NCI-H1930 (cell line): ENCODE measurements at places on chromosomes 3 and 15.
A peak's percentile ranks its signal among the peaks of the same experiment; 100 is the strongest.

DNA sequence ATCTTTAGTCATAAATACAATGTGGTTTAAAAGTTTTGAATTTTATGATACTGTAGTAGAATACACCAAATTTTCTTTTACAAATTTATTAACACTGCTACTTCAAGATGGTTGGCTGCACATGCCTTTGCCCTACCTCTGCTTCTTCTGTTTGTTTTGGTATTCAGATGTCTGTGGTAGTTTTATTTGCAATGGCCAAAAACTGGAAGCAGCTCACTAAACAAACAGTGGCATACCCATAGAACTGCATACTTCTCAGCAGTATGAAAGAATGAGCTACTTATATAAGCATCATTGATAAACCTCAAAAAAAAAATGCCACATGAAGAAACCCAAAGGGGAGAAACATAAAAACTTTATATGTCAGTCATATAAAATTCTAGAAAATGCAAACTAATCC is 19.5 kb downstream of the ARIH2 start:
- no peak for DNase-seq

DNA sequence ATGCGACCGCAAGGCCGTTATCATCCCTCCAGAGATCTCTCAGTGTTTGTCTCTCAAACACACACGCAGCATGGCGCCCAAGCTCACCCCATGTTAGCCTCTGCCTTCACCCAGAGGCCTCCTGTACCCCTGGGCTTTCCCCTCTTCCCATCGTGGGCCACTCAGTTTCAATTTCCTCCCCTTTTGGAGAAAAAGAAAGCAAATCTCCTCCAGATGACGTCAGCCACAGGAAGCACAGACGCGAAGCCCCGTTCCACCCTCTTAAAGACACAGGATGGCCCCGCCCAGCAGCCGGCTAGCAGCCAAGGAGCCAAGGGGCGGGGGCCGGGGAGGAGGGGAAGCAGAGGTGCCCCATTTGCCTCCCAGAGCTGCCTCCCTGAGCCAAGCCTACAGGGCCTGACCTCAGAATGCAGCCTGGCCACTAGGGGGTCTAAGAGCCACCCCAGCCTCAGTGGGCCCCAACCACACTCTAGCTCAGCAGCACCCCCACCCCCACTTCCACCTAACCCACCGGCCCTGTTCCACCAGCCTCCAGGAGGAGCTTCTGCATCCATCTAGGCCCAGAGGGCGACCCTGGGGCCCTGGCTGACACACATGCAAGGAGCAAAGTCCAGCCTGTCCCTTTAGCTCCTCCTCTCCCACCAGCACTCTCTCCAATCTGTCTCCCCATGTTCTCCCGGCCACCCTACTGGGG is 26.5 kb downstream of the ATRIP start:
- peak; percentile 16 for DNase-seq

DNA sequence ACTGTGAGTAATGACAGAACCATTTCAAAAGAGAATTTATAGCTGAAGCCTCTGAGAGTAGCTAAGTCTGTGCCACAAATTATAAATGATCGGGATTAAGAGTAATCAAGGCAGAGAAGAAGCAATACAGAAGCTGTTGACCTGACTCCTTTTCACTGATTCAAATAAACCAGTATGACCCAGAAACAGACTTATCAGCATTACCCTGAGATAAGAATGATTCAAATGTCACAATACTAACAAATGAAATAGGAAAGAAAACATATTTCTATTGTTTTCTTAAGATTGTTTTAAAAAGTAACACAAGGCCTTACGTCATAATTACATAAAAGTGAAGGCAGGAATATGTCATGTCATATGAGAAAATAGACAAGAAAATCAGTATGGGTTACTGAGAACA is 1534.6 kb downstream of the SI start:
- DNase-seq, result no peak

DNA sequence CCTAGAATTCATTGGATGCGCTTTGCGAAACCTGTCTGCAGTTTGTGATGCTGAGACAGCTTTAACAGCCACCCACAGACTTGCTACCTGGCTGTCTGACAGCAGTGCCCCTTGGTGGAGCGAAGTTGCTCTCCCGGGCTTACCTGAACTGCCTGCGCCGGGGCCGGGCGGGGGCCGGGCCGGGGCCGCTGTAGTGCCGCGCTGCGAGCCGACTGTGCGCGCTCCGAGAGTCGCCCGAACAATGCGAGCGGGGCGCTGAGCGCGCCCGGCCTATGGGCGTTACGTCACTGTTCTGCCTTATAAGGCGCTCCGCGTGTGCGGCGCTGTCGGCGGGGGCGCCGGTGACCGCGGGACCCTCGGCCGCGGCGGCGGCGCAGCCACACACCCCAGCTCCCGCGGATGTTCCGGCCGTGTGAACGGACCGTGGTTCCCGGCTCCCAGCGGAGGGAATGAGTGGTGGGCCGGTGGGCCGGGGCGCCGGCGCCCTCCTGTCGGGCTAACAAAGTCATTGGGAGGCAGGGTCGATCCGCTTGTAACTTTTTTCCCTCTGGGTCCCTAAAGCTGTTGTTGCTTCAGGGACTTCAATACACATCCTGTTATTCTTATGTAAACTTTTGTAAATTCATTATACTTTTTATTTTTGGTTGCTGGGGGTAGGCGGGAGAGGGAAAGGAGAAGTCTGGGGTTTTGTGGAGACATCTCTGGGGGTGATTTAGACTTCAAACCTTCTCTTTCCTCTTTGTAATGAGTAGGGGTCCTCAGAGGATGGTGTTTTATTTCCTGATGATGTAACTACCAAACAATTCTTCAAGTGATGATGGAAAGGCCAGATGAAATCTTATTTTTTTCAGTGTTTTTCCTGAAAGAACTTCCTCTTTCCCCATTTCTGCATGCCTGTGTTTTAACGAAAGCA is 58.5 kb downstream of the CMSS1 start:
- peak; percentile 64 for DNase-seq

DNA sequence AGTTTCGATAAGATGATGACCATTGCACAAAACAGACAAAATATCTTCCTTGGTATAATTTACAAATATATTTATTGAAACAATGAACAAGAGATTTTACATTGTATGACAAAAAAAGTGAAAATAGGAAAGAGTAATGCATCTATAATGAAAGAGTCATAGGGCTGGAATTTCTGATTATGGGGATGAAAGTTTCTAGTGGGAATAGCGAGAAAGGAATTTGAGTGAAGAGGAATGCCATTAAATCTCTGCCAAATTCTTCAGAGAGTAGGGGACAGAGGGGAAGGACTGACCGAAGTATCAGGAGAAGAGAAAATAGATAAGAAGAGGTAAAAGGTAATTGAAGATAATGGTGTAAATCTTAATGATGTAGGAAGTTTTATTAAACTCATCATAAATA is 125.4 kb downstream of the VGLL3 start:
- DNase-seq, result no peak

DNA sequence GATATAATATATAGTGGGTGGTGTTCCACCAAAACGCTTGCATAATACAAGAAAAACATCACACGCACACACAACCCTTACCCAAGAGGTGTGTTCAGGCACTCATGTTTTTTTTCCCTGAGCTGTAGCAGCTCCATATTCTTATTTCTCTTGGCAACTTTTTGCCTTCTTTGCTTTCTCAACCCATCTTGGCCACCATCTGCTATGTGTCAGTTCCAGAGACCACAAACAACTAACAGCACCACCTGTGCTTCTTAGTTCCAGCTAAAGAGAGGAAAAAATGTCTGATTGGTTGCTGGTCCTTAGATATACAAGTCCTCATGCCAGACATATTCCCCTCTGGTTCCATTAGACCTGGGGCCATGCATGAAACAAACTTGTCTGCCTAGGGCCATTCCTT is 11.9 kb downstream of the ACTC1 start:
- no peak for DNase-seq

GRCh38 chr15:75211436-75212199 is 9.9 kb downstream of the C15orf39 start:
- no peak for DNase-seq

GRCh38 chr3:102206511-102207031 is 228.2 kb upstream of the ZPLD1 start:
- no peak for DNase-seq

GRCh38 chr15:64730151-64730550 is 45.2 kb downstream of the RBPMS2 start:
- no peak for DNase-seq
